ENCODE measurements at places on chromosomes 2 and 18. TPM values are rescaled to one million over a fixed set of nuclear protein-coding genes. Genes with fewer than 3 reads are reported as not detected.

DNA sequence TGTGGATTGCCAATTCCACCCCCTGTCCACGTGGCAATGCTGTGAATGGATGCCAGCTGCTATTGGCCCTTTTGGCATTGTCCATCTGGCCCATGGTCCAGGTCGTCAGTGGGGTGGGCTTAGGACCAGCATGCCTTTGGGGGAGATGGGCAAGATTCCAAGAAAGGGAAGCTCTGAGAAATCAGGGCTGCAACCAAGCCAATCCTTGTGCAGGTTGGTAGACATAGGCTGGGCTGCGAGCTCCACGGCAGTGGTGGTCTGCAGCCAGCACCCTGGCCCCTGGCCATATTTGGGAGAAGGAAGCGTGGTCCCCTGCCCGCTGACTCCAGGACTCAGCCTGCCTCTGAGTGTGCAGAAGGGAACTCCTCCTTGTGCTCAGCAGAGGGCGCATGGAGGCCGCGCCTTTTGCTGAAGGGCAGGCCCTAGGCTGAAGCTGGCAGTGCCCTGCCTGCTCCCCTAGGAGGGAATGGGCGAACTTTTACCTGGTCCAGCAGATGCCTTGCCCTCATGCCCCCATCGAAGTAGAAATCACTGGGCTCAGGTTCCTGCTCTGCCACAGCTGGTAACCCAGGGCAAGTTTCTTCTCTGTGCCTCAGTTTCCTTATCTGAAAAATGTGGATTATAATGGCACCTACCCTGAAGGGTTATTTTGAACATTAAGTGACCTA is 5.4 kb downstream of the SPR start:
- peak; percentile 79 for DNase-seq
- peaks cover 22% of the 10 kb centered on the region for H3K36me3 ChIP-seq
- H3K4me1 ChIP-seq = peaks cover 20% of the 10 kb centered on the region
- H3K4me3 ChIP-seq = no peak overlapping the region

GRCh38 chr2:120243211-120243610 is 9.4 kb upstream of the RALB start:
- no peak overlapping the region for H3K27ac ChIP-seq
- H3K36me3 ChIP-seq = no peaks in the 10 kb centered on the region
- H3K4me1 ChIP-seq = peaks cover 47% of the 10 kb centered on the region
- H3K27me3 ChIP-seq = no peaks in the 10 kb centered on the region
- no peak overlapping the region for H3K4me3 ChIP-seq

DNA sequence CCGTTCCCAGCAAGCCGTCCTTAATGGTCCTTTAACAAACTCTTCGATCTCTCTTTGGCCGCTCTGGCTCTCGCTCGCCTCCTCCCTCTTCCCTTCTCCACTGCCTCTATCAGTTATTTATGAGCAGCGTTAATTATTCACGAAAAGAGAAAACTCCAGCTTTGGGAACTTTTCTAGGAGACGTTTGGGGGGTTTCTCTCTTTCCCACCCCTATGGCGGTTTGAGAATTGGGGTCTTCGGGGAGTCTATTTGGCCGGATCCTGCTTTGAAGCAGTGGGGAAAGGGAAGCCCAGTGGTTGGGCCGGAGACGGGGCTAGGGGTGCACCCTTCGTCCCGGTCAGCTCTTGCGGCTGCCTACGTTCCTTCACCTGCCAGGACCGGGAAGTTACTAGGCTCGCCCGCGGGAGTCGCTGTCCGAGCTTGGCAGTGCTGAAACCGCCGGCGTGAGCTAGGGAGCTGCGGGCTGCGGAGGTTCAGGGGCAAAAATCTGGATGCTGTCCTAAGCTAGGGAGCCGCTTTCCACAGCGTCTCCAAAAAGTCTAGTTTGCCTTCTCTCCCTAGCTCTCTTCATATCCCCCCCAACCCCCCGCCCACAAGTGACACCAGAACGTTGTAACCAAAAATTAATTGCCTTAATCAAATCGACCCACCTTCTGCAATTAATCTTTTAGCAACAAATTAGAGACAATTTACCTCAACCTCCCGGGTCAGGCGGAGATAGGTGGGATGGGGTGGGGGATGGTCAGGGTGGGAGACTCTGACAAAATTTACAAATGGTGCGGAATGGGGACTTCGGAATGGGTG is 8.9 kb upstream of the SKOR2 start:
- H3K4me3 ChIP-seq = no peak overlapping the region
- H3K27me3 ChIP-seq = peaks cover 98% of the 10 kb centered on the region
- no peaks in the 10 kb centered on the region for H3K36me3 ChIP-seq
- no peak overlapping the region for H3K27ac ChIP-seq
- peaks cover 21% of the 10 kb centered on the region for H3K4me1 ChIP-seq
- peak; percentile 66 for DNase-seq

- no peaks in the 10 kb centered on the region for H3K4me1 ChIP-seq
- H3K36me3 ChIP-seq = no peaks in the 10 kb centered on the region
- H3K27ac ChIP-seq = no peak overlapping the region
- DNase-seq = no peak
These were observed 54.9 kb upstream of the PXDN start for GRCh38 chr2:1799174-1799573.

- H3K36me3 ChIP-seq = no peaks in the 10 kb centered on the region
- no peaks in the 10 kb centered on the region for H3K4me1 ChIP-seq
- no peak overlapping the region for H3K27ac ChIP-seq
- DNase-seq = no peak
These were observed 34.9 kb downstream of the NOL4 start for GRCh38 chr18:34189656-34190435.

- H3K27ac ChIP-seq = no peak overlapping the region
- no peaks in the 10 kb centered on the region for H3K27me3 ChIP-seq
- no peak overlapping the region for H3K4me3 ChIP-seq
- DNase-seq = no peak
- no peaks in the 10 kb centered on the region for H3K36me3 ChIP-seq
These were observed 30.9 kb downstream of the RALBP1 start for GRCh38 chr18:9506046-9506792.

DNA sequence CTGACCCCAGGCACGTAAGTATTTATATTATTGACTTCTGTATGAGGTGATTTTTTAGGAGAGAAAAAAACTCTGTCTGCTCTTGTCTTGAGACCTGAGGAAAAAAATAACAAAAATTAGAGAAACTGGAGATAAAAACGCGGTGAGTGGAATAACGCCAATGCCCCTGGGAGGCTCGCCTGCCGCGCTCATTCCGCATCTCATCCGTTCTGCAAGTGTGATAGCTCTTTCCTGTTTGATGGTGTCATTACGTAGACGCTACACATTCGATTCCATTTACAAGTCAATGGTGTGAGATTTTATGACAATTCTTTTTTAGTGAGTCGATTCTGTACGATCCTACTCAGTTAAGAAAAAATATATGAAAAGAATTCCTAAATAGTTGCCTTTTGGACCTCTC is 194.3 kb upstream of the SMIM21 start:
- no peak overlapping the region for H3K4me3 ChIP-seq
- H3K27ac ChIP-seq = no peak overlapping the region
- no peaks in the 10 kb centered on the region for H3K36me3 ChIP-seq
- no peaks in the 10 kb centered on the region for H3K27me3 ChIP-seq
- DNase-seq = no peak

GRCh38 chr2:111046670-111047069 is 74.0 kb upstream of the BCL2L11 start:
- no peak overlapping the region for H3K4me3 ChIP-seq
- DNase-seq = no peak
- H3K4me1 ChIP-seq = no peaks in the 10 kb centered on the region
- H3K27me3 ChIP-seq = no peaks in the 10 kb centered on the region
- no peaks in the 10 kb centered on the region for H3K36me3 ChIP-seq

Gene MREG
- 12.7 TPM for total RNA-seq

Gene RDH14
- total RNA-seq = 18.3 TPM

DNA sequence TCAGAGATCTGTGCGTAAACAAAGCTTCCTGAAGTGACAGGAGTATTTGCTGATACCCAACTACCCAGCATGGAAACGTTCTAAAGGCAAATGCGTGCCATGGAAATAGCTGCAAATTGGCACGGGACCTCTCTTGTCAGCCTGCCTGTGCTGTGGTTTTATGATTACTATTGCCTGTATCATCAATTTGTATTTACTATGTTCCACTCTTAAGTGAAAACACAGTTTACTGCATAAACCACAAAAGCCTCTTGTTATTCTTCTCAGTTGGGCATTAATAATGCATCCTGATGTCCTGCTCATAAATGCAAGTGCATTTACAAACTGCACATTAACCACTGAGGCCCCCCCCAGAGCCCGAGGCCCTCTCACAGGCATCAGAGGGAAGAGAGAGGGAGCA is 196.6 kb upstream of the SLC35G4 start:
- DNase-seq = no peak
- no peak overlapping the region for H3K27ac ChIP-seq
- H3K4me1 ChIP-seq = no peaks in the 10 kb centered on the region
- no peaks in the 10 kb centered on the region for H3K27me3 ChIP-seq

Gene ZBTB7C
- 15.0 TPM for total RNA-seq

GRCh38 chr18:51168026-51168742 is 29.3 kb downstream of the MEX3C start:
- H3K27me3 ChIP-seq = no peaks in the 10 kb centered on the region
- no peak overlapping the region for H3K4me3 ChIP-seq
- no peak for DNase-seq
- H3K4me1 ChIP-seq = no peaks in the 10 kb centered on the region

Gene OXER1
- total RNA-seq = 1.9 TPM

Gene UGT1A5
- total RNA-seq = 0.27 TPM

DNA sequence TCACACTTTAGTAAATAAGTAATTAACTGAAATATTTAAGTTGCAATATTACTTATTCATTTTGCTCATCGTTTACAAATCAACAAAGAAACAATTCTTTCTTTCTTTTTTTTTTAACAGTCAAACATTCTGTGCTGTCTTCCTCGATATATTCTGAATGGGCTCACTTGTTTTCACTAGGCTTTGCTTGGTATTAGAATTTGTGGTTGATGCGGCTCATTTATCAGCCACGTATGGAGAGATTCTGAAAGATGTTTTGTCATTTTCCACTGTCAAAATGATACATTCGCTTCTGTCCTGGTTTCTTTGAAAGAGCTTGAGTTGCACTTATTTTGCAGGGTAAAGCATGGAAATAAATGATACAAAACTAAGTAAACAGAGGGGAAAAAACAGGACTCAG is 323.7 kb downstream of the LRRTM1 start:
- no peak overlapping the region for H3K4me3 ChIP-seq
- H3K27me3 ChIP-seq = no peaks in the 10 kb centered on the region
- H3K27ac ChIP-seq = no peak overlapping the region
- H3K36me3 ChIP-seq = no peaks in the 10 kb centered on the region

GRCh38 chr2:43426305-43427031 is 169.4 kb downstream of the THADA start:
- H3K27me3 ChIP-seq = no peaks in the 10 kb centered on the region
- H3K36me3 ChIP-seq = no peaks in the 10 kb centered on the region
- peak; percentile 57 for DNase-seq
- peak overlapping the region; percentile 39 for H3K27ac ChIP-seq
- H3K4me1 ChIP-seq = peaks cover 26% of the 10 kb centered on the region

DNA sequence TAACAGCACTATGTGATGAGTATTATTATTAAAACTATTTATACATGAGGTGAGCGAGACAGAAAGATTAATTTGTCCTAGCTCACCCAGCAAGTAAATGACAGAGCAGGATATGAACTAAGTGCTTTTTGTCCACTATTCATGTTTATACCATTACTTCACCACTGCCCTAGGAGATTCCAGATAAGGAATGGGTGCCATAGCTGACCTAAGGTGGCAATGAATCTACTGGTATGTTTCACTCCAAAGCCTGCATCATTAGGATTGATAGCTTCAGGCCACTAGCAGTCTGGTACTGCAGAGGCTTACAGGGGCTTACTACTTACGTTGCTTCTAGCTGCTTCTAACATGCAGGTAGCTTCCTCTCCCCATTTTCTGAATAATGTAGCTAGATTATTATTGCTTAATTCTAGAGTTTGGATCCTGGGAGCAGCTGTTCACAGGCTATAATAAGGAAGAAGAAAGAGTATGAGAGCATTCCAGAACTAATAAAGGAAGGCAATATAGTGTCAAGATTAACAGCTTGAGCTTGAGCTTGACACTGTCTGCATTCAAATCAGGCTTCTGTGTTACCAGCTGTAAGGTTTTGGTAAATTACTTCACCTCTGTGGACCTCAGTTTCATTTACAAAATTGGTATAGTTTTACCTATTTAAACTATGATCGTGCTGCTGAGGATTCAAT is 153.7 kb downstream of the GALNT3 start:
- no peaks in the 10 kb centered on the region for H3K27me3 ChIP-seq
- H3K4me1 ChIP-seq = no peaks in the 10 kb centered on the region
- no peak for DNase-seq
- H3K36me3 ChIP-seq = no peaks in the 10 kb centered on the region
- H3K4me3 ChIP-seq = no peak overlapping the region

DNA sequence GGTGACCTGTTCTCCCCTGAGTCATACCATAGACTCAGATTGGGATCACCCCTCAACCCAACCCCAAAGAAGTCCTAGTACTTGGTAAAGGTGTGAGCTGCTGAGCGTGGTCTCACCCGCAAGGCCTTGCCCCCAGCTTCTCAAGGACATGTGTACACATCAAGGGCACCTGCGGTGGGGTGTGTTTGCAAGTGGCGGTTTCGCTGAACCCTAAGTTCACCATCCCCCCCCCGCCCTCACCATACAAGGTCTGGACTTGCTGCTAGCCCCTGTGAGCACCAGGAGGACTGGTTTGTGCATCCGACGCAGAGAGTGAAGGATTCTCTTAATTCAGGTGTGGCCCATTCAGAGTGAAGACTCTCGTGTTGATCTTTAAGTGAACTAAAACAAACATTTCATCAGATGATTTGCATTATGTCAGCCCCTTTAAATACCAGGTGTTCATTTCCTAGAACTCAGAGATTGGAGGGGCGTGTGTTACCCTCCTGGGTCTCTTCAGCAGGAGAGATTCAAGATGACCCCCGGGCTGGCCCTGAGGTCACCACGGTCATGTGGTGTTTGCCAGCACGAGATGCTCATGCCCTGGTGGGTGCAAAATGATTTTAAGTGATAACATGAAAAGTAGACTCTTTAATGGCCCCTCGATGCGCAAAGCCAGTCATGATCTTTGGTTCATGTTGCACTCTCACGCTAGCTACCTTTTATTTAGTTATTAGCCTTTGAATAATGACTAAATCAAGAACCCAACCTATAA is 27.8 kb downstream of the MTERF4 start:
- no peaks in the 10 kb centered on the region for H3K27me3 ChIP-seq
- no peak overlapping the region for H3K4me3 ChIP-seq
- no peak for DNase-seq

DNA sequence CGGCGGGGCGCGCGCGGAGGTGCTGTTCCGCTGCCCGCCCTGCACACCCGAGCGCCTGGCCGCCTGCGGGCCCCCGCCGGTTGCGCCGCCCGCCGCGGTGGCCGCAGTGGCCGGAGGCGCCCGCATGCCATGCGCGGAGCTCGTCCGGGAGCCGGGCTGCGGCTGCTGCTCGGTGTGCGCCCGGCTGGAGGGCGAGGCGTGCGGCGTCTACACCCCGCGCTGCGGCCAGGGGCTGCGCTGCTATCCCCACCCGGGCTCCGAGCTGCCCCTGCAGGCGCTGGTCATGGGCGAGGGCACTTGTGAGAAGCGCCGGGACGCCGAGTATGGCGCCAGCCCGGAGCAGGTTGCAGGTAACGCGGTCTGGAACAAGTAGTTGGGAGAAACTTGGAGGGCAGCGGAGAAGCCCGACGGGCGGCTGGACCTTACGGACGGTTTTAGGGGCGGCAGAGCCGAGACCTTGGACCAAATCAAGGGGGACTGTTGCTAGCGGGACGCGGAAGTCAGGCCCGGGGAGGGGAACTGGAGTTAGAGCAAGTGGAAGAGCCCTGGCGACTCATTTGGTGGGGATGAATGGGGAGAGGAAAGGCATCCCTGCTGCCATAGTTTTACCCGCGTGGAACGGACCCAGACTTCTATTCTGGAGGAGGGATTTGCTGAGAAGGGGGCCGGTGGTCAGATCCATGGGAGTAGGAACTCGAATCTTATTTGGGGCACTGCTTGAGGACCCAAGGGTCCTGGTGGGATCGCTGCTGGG is 573 bp downstream of the IGFBP2 start:
- H3K4me3 ChIP-seq = peak overlapping the region; percentile 55
- H3K27me3 ChIP-seq = peaks cover 43% of the 10 kb centered on the region
- H3K36me3 ChIP-seq = no peaks in the 10 kb centered on the region
- H3K4me1 ChIP-seq = peaks cover 37% of the 10 kb centered on the region
- DNase-seq = no peak
